ENCODE measurements at places on chromosomes 7 and 10. TPM values are rescaled to one million over a fixed set of nuclear protein-coding genes. Genes with fewer than 3 reads are reported as not detected.
A peak's percentile ranks its signal among the peaks of the same experiment; 100 is the strongest.

The SPAM1 gene
- 9.4 TPM for total RNA-seq

The OPALIN gene
- not detected for total RNA-seq

The BMPER gene
- total RNA-seq, result 2.4 TPM

The FAS gene
- total RNA-seq, result 9.3 TPM

The ASIC3 gene
- total RNA-seq, result 37.9 TPM

The AKR1C3 gene
- total RNA-seq, result 15.2 TPM

The BAMBI gene
- 49.7 TPM for total RNA-seq

DNA sequence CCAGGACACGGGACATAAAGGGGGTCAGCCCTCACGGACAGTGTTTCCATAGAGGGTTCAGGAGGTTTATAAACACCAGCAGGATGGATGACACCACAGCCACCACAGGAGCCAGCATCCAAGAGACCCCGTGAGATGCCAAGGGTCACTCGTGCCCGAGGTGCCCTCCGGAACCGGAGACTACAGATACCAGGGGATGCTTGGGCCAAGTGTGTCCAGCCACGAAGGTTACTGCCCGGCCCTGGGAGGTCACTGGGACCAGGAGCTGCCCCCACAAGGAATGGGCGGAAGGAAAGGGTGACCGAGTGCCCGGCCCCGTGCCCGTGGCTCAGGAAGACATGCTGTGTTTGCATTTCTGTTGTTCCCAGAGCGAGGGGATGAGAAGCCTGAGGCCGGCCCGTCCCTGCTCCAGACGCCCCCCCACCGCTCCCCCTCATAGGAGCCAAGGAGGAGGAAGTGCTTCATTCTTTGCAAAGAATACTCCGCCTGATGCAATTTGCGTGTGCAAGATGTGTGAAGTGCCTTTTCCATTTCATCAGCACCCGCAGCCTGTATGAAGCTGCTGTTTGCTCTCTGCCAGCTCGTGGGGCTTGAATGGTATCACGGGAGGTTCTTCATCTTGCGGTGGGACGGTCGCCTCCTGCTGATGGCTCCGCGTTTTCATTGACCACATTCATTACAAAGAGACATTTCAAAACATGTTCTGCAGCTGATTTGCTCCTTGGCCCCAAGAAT, 176.4 kb downstream of the ELFN1 start:
- DNase-seq, result no peak

DNA sequence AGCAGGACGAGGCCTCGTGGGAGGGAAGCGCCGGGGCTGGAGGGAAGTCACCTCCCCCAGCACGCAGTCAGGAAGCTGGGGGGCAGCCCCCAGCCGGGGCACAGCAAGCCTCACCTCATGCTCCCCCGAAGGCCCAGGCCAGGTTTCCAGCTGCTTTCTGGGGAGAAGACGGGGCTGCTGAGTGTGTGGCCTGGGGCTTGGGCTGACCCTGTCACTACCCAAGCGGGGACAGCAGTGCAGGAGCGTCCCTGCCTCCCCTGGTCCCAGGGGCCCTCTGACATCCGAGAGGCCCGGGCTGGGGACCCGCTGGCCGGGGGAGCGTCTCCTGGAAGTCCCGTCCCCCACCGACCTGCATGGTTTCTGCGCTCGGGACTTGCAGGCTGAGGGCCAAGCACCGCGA, 19.7 kb upstream of the NKX6-2 start:
- DNase-seq, result no peak

- peak; percentile 28 for DNase-seq
Measured at GRCh38 chr7:80428161-80429054, 83.5 kb downstream of the GNAT3 start.

DNA sequence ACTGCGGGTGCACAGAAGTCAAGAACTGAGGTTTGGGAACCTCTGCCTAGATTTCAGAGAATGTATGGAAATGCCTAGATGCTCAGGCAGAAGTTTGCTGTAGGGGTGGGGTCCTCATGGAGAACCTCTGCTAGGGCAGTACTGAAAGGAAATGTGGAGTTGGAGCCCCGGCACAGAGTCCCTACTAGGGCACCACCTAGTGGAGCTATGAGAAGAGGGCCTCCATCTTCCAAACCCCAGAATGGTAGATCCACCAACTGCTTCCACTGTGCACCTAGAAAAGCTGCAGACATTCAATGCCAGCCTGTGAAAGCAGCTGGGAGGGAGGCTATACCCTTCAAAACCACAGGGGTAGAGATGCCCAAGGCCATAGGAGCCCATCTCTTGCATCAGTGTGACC, 1336.0 kb upstream of the CELF2 start:
- no peak for DNase-seq
